ENCODE measurements at places on chromosomes 3 and 15.

DNA sequence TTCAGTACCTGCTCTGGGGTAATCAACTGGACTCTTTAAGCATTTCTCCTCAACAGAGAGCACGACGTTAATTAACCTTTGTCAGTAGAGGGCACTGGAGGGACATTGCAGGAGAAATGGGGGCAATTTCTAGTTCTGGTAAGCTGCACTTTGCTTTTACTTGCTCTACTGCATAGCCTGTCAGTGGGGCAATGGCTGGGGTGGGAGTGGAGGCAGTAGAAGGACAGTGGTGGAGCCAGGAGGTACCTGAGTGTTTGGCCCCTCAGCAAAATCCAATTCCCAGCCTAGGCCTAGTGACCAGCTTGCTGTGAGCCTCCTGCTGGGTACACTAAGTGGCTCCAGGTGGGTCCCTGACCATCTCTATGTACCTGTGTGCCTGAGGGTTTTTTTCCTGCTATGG, 18.3 kb upstream of the MED12L start:
- no peak for DNase-seq

- DNase-seq = peak; percentile 20
These were observed 169.5 kb downstream of the PLD1 start for GRCh38 chr3:171640520-171641412.

DNA sequence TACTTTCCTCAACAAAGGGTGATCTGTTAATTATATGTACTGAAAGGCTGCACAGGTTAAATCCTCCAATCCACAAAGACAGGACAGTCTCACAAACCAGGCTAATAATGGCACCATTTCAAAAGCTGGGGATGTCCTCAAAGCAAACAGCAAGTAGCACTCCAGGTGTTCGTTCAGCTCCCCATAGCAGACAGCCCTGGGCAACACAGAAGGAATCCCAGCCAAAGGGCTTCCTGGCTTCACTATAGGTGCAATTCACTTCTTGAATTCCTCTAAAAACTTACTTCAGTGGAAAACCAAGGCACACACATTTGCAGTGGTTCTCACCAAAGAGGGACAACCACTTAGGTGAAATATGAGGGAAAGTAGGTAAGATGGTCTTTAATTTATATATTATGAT, 166.7 kb downstream of the CTNNB1 start:
- DNase-seq = no peak

- no peak for DNase-seq
These were observed 43.7 kb downstream of the MYZAP start for GRCh38 chr15:57635300-57635909.

DNA sequence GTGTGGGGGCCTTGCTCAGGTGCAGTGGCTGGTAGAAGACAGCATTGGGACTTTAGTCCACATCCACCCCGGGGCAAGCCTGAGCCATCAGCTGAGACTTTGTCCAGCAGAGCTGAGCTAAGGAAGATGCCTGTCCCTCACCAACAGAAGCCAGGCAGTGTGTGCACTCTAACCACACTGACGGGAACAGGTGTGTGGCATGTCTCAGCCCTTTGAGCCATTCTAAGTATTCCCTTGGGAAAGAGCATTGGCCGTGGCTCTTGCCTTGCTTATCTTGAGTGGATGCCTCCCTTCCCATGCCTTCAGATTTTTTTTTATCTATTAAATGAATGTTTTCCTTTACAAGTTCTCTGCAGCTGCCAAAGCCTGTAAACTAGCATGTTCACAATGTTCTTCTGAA, 3.5 kb downstream of the GABRA5 start:
- DNase-seq = no peak

DNA sequence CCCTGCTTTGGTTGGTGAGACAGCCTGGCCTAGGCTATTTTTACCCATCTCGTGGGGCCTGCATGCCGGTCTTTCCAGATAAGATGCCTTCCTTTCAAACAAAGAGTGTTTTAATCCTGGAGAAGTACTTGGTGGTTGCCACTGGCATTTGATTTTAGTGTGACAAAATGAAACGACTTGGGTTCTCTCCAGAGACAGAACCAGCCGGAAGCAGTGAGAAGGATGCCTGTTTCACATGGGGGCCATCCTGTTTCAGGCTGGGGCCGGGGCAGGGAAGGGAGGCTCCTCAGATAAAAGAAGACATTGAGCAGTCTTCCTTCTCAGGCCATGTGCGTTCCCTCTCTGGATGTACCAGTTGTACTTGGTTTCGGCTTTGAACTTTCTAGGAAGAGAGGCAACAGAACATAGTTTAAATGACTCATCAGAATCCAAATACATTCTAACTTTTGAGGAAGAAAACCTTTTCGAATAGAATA, 74.9 kb downstream of the TOP2B start:
- no peak for DNase-seq

GRCh38 chr15:38587214-38587613, 22.6 kb upstream of the RASGRP1 start:
- DNase-seq = no peak

DNA sequence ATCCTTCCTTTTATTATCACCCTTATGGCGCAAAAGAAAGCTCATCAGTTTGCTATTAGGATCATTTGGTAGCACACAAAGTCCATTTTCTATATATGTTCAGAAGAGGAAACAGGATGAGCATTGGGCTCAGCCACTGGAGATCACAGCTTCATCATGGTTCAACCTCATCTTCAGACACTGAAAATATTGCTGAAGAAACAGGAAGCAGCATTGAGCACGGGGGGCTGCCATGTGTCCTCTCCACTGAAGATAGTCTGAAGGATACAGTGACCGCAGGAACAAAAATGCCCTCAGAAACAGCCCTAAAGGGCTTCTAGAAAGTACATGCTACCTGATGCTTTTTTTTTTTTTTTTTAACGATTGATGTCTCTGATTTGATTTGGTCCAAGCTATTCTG, 835.3 kb upstream of the CFAP20DC start:
- no peak for DNase-seq

DNA sequence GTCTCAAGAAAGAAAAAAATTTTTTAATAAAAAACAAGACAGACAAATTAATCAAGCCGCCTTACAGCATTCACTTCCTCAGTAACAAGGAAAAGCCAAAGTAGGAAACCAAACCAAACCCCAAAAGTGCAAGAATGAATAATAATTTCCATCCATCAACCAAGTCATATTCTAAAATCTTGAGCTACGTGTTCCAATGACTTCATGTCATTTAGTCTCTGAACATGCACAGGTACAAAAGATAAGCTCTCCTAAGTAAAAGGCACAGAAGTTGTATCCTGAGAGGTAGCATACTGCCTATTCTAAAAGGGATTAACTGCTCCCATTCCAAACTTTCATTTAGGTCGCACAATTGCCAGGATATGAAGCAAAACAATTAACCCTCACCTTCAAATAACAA, 29.7 kb downstream of the SLC4A7 start:
- no peak for DNase-seq

DNA sequence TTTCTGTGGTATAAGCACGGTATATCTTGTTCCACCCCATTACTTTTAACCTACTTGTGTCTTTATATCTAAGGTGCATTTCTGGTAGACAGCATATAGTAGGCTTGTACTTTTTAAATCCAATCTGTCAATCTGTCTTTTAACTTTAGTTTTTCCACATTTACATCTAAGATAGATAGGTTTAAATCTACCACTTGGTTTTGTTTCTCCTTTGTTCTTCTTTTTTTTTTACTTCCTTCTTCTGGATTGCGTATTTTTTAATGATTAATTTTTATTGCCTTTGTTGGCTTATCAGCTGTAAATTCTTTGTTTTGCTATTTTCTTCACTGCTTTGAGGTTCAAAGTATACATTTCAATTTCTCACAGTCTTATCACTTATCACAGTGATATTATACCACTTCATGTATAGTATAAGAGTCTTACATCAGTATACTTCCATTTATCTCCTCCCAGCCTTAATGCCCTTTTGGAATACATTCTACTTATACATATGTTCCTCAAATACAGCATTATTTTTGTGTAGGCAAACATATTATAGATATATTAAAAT, 31.0 kb downstream of the IQCB1 start:
- no peak for DNase-seq

GRCh38 chr3:178671791-178672190, 135.6 kb downstream of the KCNMB2 start:
- DNase-seq = peak; percentile 51

DNA sequence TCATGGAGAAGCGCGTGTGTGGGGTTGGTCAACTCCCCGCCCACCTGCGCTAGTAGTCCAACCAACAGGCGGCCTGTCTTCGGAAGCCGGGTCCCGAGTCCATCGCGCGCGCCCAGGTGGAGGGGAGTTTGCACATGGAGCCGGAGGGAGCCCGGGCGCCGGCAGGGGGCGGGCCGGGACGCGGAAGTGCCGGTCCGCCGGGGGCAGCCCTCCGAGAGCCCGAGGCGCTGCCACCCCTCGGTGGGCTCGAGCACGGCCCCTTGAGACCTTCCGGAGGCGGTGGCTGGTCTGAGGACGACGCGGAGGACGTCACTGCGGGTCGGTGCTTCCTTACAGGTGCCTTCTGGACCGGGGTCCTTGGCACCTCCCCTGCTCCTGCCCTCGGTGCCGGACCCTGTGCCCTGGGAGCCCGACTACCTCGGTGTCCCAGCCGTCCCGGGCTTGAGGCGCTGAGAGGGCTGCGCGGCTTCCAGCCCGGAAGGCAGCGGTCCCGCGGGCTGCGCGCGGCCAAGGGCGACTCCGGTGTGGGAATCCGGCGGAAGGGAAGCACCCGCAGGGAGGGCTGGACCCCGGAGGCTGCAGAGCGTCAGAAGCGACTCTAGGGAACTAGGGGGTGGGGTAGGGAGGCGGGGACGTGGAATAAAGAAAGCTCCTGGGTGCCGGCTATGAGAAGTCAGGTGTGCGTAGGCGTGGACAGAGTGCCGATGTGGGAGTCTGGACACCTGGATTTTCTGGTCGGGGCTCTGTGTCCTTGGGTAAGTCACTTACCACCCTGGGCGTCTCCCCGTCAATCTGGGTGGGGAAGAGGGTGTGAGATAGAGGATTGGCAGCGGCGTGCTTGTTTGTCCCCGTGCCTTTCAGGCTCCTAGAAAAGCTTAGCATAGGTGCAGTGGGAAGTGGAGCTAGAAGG, 212.3 kb downstream of the FGF12 start:
- DNase-seq = peak; percentile 30
